ENCODE measurements at places on chromosomes 13 and 19.

DNA sequence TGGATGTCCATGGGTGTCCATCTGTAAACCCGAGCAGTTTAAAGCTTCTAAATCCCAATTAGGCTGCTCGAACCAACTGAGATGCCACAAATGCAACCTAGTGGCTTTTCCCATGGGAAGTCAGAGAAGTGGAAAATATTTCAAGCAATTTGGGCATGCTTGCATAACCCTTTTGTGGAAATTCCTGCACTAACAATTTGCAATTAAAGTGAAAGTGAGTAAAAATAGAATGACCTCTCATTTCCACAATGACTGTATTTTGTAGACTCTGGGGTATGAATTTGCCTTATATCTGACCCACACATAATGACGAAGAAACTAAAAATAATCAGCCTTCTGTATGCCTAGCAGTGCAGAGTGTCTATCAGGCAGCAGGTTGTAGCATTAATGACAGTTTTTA, 91.8 kb upstream of the TSC22D1 start:
- no peak for DNase-seq

- DNase-seq = no peak
Observed at GRCh38 chr13:23670793-23671192, 100.6 kb downstream of the TNFRSF19 start.

DNA sequence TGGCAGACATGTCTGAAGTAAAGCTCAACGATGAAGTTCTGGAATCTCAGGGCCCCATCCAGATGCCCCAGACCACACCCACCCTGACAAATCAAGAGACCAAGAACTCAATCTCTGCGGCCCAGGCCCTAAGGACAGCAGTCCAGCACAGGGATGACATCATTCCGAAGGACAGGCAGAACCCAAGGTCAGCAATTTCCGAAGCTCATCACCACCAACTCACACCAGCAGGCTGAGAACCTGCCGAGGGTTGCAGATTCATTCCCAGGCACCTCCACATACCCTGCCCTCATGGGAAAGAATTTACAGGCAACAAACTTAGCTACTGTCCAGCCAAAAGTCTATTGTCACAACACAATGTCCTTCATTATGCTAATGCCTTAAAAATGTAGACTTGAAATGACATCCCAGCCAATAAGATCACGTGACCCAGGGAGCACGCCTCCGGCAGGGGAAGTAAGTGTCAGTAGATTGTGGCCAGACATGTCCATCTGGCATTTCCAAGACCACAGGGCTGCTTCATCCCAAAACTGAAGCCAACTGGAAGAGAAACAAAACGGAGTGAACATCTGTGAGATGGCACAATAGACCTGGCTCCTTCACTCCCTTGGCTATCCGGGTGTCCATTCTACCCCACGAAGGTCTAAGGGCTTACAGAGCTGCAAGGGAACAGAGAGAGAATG, 98.8 kb downstream of the CRYL1 start:
- DNase-seq = no peak

DNA sequence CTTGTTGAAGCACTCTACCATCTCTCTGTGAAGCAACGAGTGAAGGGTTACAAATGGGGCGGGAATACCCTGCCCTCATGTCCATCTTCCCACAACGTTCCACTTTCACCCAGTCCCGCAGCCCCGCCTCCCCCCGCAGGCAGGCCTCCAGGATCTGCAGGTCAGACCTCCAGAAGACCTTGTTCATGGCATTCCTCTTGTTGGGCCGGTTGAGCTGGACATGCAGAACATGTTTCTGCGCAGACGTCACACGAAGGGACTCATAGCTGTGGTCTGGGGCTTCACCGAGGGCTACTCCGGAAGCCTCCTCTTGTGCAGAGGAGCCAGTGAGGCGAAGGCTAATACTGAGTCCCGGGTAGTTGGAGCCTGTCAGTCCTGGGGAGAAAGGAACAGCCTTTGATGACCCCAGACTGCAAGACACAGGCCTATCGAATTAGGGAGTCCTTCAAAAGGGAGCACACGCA, 420 bp downstream of the ECH1 start:
- DNase-seq = no peak

DNA sequence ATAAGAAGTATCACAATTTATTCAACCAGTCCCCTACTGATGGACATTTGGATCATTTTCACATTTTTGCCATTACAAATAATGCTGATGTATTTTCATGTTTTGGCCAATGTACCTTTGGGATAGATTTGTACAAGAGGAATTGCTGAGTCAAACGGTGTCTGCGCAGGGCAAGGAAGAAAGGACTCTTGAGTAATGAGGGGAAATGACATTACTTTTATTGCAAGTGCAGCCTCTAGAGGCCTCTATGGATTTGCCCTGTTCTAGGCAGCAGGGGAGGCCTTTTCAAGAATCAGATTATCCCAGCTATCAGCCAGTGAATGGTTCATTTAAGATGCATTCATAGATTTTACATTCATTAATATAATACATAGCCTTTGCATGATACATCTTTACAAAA, 32.9 kb upstream of the GTF3A start:
- no peak for DNase-seq

DNA sequence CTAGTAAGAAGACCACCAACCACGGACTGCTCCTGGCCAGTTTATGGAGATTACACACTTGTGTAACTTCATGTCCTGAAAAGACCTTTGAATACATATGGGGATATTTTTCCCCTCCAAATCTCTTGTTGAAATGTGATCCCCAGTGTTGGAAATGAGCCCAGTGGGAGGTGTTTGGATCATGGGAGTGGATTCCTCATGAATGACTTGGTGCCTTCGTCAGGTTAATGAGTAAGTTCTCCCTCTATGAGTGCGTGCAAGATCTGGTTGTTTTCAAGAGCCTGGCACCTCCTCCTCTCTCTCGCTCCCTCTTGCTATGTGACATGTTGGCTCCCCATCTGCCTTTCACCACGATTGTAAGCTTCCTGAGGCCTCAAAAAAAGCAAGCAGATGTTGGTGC, 769.0 kb upstream of the SLITRK1 start:
- no peak for DNase-seq

DNA sequence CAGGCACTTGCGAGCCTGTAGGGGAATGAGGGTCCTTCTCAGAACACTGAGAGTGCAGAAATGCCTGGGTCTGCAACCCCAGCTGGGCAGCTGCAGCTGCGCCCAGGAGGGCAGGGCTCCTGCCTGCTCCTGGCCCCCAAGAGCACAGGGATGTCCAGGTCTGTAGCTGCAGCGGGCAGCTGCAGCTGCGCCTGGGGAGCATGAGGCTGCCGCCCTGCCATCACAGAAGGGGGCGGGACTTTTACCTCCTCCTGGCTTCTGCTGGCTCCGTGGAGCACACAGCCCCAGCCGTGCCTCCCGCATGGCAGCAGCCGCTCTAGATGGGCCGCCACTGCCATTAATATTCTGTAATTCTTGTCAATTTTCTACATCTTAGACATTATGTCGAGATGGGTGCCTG, 17.8 kb downstream of the CPB2 start:
- DNase-seq = no peak

GRCh38 chr19:43735957-43736356, 18.8 kb downstream of the SMG9 start:
- DNase-seq = no peak

- DNase-seq = no peak
Observed at GRCh38 chr19:40378509-40378908, 11.5 kb downstream of the HIPK4 start.

DNA sequence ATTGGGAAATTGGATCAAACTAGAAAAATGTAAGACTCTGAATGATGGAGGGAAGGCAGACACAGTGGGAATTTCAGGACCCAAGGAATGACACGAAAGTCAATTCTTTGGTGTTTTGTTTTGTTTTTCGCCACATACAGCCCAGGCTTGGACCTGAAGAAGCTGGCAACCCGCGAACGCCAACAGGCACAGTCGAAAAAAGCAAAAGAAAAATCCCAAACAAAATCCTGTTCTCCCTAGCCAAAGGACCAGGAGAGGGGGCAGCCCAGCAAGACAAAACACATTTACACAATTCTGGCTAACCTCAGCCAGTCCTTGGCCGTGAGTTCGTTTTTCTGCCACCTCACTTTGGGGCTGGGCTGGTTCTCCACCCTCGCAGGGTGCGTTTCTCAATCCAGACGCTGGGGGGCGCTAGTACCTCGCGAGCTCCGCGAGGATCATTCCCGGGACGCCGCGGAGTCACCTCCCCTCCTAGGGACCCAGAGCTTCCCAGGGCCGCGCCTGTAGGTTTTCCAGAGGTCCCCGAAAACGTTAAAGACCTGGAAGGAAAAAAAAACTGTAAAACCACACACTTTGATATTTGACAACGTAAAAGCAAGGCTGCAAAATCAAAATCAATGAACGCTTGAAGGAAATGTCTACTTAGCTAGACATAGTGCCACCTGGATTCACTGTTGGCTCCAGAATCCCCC, 34.9 kb upstream of the TPM4 start:
- peak; percentile 85 for DNase-seq

DNA sequence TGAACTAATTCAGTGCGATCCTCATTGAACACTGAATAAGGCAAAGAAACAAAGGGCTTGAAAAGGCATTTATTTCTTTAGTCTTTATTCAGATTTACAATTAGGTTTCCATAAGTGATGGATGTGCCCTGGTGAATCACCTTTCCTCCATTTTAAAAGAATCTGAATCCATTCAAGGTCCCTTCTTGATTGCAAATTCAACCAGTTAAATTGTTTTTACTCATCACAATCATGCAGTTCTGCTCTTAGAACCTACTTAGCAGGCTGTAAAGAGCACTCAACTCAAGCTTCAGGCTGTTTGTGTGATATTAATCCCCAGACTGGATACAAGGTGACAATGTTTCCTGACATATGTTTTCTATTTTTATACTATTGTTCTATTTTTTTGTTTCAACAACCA, 321.0 kb downstream of the TBC1D4 start:
- DNase-seq = no peak

- DNase-seq = no peak
Observed at GRCh38 chr13:89796196-89796595, 1551.3 kb upstream of the MIR17HG start.

DNA sequence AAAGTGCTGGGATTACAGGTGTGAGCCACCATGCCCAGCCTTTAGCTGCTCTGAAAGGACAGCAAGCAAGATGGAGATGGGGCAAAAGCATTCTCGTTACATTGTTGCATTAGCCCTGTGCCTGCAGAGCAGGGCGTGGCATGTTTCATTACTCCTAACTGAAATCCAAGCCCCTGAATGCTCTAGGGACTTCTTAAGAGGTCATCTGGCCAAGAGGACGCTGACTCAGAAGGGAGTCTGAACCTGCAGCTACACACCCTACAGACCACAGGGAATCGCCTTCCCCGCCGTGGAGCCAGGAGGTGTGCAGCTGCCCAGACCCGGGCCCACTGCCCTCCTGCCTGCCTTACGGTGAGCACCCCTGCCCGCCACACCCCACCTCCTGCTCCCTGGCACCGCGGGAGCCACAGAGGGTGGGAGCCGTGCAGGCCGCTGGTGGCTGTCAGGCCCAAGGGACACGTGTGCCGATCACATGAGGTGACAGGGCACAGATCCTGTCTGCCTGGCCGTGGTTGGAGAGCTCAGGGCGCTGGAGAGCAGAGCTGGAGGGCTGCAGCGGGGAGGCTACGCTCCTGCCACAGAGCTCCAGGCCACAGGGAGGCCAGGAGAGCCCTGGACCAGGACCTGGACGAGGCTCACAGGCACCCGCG, 27.2 kb downstream of the ADPRHL1 start:
- no peak for DNase-seq

DNA sequence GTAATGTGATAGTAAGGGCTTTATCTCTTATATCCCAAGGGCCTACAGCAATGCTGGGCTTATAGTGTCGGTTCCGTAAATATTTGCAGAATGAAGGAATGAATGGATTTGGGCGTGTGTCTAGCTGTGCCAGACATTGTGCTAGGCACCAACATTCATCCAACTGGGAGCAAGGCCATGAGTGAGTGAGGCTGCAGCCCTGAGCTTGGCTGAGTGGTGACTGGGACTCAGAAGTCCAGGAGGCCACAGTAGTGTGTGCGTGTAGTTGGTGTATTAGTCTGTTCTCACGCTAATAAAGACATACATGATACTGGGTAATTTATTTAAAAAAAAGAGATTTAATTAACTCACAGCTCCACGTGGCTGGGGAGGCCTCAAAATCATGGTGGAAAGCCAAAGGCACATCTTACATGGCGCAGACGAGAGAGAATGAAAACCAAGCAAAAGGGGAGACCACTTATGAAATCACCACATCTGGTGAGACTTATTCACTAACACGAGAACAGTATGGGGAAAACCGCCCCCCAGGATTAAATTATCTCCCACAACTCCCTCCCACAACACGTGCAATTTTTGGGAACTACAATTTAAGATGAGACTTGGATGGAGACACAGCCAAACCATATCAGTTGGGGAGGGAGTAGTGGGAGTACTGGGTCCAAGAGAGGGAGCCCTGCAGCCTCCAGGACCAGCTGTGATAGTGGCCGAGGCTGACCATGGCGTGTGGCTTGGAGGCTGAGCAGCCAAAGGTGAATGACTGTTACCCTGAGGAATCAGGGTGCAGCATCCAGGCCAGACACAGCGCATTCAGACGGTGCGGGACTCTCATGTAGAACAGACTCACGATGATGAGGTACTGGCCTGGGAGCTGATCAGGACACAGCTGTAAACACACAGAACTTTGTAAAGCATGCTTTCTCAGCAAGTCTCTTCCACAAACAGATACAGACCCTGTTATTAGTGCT, 104.6 kb downstream of the TEX26 start:
- no peak for DNase-seq

DNA sequence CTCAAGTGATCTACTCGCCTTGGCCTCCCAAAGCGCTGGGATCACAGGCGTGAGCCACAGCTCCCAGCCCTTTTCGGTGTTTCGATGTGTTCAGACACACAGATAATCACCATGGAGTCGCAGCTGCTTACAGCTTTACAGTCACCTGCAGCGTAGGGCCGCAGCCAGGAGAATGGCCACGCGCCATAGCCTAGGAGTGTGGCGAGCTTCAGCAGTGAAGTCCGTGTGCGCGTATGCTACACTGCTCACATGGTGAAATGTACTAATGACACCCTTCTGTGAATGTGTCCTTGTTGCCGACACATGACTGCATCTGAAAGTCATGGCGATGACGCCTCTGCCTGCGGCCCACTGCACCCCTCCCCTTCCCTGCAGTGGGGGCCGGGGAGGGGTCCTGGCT, 23.6 kb downstream of the AP3D1 start:
- no peak for DNase-seq

DNA sequence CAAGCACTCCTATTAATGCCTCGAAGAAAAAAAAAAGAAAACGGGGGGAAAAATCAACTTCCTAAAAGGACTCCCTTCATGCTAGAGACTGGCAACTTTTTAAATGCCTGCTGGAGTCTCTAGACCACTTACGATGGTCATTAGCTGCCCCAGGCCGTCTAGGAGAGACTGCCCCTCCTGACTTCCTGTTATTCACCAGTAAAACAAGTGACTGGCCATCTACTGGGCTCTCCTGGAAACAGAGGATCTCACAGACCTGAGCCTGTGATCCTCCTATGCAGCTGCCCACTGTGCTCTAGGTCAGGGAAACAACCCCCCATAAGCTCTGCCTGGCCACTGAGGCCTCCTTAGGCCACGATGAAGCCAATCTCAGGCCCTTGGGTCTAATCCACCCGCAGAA, 7.4 kb downstream of the ZNF266 start:
- DNase-seq = no peak

GRCh38 chr19:45245826-45246225, 619 bp upstream of the EXOC3L2 start:
- DNase-seq = no peak

- no peak for DNase-seq
Observed at GRCh38 chr13:32746474-32746873, 160.2 kb downstream of the PDS5B start.

All from right forelimb (tissue), 1 donor.